ENCODE measurements at places on chromosomes 6 and 20.
A peak's percentile ranks its signal among the peaks of the same experiment; 100 is the strongest.

DNA sequence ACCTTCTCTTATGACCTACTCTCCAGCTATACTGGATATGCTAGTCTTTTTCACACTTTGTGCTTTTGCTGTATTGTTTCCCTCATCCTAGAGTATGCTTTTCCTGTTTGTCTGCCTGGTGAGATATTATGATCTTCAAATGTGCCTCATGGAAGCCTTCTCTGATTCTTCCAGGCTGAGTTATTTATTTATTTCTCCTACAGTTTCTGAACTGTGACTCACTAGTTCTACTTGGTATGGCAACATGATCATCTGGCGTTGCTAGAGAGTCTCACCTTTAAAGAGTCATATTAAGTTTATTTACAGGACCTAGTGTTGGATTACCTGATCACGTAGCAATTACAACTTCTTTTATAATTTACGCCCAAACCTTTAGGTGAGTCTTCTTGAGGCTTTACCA is 81.2 kb upstream of the HDAC2 start:
- DNase-seq: no peak

DNA sequence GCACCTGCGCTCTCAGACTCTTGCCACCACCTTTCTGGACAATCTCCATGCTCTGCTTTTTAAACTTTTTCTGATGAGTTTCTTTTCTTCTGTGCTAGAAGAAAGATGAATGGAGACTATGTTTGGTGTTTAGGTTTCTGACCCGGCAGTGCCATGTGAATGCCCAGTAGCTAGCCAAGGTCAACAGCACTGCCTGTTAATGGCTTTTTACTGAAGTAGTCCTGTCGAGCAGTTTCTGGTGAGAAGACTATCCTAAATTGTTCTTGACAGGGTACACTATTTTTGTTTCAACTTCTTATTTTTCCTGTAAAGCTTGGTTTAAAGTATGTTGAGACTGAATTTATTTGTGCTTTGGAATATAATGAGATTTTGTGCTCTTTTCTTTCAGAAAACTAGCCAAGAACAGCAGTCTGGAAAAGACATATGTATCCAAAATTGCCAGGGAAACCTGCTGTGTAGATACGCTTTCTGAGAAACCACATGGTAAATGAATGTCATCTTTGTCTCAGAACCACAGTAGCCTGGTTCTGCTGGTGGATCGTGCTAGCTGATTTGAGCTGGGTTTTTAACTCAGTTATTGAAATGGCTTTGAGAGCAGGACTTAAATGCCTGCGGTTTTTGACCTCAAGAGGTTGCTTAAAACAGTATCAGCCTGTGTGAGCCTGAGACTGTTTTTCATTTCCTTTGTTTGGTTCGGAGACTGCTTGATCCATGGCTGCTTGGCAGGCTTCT is 48.1 kb downstream of the KCNS1 start:
- peak; percentile 19 for DNase-seq

- DNase-seq: no peak
Observed at GRCh38 chr20:43507150-43508080, at the start of gene L3MBTL1. L3MBTL1 (plus strand) TSS chr20:43507697; CDS start chr20:43513504, 5,807 bp downstream.

GRCh38 chr6:19024737-19025136 is 637.6 kb downstream of the RNF144B start:
- no peak for DNase-seq

- DNase-seq: no peak
Observed at GRCh38 chr20:1381753-1382591, 10.9 kb downstream of the FKBP1A start.

DNA sequence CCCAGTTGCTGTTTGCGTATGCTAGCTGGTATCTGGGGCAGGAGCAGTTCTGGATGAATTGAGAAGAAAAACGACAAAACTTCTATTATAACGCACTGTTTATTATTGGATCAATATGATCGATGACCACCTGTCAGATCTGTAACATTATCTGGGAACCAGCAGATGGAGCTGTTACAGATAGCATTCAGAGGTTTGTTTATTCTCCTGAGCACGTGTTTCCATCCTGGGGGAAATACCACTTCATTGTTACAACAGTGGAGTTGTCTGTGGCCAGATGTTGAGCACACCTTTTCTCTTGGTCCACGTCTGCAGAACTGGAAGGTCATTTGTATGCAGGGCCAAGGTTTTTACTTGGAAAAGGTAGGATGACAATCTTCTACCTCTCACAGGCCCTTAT is 16.0 kb upstream of the NKX2-2 start:
- DNase-seq: no peak

- no peak for DNase-seq
Observed at GRCh38 chr6:5785249-5785648, 221.5 kb downstream of the NRN1 start.
